ENCODE measurements at places on chromosomes 7 and 10.

- no peak for DNase-seq
Measured at GRCh38 chr10:118735294-118735693, 19.5 kb downstream of the CACUL1 start.

GRCh38 chr10:55509168-55509567, 708.1 kb upstream of the PCDH15 start:
- DNase-seq: no peak

DNA sequence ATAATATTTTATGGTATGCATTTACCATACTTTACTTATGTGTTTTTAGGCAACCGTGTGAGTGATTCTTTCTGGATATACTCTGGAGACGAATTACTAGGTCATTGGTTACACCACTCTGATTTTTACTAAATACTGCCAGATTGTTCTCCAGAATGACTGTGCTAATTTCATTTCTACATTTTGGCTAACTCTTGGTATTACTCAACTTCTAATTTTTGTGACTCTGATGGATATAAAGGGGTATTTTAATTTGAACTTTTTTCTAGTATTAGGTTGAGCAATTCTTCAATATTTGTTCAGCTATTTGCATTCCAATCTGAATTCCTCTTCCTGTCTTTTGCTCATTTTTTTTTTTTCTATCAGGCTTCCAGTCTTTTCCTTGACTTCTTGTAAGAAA, 223.6 kb downstream of the MDFIC start:
- DNase-seq: no peak

DNA sequence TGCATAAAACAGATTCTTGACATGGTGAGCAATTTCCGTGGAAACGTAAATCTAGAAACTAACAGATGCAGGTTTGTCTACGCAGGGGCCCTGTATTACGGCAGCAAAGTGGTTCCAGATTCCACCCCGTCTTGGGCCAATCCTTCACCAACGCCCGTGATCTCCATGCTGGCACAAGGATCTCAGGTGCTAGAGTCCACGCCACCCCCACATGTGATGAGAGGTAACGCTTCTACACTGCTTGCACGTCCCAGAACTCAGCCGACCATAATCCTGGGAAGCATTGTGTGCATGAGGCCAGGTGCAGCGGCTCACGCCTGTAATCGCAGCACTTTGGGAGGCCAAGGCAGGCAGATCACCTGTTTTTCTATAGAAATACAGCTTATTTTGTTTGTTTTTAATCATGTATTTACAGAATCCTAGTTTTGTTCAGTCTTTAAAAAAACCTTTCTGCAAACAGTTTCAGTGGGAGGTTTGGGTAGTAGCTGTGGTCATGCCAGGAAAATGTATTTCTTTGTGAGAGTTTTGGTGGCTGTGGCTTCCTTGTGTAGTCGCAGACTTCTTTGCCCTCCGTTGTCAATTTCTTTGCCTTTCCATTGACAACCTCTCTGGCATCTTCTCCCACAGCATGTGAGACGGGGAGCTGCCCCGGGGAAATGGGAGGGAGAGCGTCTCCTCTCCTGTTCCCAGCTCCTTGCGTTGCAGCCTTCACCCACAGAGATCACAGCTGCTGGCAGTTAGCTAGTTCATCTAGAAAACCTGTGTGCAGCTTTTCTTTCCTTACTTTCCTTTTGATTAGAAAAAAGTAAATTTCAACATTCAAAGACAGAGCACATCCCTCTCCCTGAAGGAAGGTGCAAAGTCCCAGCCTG, 35.7 kb downstream of the ITIH2 start:
- DNase-seq: no peak

GRCh38 chr10:111747751-111748150, 435.8 kb downstream of the GPAM start:
- DNase-seq: no peak

DNA sequence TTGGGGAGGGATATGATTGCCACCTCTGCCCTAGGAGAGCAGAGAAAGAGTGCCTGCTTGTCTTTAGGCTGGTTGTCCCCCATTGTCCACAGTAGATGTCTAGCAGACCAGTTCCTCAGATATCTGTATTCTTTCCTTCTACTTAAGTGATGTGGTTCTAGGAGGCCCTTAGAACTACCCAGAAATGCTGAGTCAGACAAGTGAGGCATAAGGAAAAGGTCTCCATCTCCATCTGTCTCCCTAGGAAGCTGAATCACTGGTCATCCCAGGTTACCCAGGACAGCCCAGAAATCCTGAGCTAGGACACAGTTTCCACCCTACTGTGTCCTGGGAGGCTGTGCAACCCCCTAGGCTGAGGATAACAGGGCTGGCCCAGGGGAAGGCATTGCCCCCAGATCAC, 93.4 kb upstream of the INHBA start:
- no peak for DNase-seq

DNA sequence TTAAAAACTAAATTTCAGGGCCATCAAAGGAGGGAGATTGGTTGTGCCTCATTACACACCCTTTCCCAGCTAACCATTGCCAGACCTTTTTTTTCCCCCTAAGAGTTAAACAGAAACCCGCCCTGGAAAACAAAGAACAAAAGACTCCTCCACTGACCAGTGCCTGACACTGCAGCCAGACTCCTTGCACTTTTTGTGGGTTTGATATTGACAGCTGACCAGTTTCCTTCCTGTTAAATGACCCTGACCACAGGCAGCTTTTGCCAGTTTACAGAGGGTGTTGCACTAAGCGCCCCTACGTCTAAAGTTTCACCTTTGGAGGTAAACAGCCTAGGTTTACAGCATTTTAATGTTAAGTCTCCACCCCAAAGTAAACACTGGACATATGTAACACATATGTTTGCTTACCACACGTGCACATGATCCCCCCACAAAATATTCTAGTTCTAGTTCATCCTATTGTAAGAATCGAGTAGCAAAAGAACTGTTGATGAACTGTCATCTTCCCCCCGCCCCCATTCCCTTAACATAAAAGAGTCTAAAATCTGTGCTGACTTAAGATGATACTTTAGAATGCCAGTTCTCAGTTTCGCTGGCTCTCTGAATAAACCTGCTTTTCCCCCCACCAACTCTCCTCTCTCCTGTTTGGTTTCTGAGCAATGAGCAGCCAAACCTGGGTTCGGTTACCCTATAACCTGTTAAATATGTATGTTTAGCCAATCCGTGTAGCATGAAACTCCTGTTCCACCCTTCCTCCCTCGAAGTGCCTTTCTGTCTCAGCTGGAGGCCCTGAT, 38.0 kb downstream of the FOXI2 start:
- no peak for DNase-seq

GRCh38 chr10:132363376-132363775, 31.4 kb downstream of the LRRC27 start:
- no peak for DNase-seq

- DNase-seq: no peak
Measured at GRCh38 chr10:13758312-13758711, 171.5 kb downstream of the PRPF18 start.
